ENCODE measurements at places on chromosomes 11 and 22.

DNA sequence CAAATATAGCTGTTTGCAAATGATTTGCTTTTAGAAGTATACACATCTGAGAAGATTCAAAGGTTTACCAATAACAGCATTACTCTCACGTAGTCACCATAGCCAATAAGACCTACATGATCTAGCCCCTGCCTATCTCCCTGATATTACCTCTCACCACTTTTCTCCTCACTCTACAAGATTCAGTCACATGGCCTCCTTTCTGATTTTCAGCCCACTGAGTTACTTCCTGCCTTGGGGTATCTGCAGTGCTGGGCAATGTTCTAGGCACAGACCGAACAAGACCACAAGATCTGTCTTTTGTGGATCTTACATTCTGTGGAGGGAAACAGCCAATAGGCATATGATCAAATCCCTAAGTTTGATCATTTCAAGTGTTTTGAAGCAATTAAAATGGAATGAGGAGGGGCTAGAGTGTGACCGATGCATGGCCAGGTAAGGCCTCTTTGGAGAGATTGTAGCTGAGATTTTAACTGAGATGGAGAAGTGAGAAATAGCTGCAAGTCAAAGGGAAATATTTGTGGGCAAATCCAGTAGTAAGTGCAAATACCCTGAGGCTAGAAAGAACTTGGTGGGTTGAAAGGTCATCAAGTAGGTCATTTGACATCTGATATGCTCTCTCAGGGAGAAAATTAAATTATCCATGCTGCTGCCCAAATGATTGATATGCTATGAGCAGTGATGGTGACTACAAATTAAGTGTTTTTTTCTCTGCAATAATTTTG is 43.1 kb downstream of the ARL14EP start:
- no peak for DNase-seq

DNA sequence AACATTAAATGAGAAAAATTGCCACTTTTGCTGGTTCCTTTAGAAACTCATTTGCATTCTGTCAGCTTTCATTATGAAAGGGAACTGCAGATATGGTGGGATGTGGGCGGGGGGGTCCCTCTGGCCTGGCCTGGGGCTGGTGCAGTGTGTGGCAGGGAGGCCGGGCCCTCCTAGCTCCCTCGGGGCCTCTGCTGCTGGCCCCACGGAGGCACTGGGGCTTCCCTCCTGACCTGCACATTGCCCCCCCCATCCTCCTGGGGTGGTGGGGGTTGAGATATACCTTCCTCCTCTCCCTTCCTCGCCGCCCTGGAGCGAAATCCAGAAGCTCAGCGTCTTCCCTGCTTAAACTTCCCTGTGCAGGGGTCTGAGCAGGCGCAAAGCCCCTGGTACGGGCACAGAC is 1005.9 kb downstream of the BRD1 start:
- no peak for DNase-seq

DNA sequence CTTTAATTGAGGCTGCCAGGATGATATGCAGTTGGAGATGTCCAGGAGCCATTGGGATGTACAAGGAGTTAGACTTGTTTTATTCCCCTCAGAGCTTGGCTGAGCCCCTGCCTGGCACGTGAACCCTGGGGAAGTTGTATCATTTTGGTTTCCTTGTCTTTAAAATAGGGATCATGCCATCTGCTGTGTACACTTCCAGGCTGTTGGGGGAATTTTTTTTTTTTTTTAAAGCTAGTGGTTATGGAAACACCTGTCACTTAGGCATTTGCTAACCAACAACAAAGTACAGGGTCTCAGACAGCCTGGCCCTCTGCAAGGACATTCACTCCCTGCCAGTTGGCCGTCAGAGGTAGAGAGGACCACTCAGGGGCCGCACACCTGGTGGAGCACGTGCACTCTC is 8.5 kb upstream of the RAB1B start:
- no peak for DNase-seq

GRCh38 chr11:112247201-112247600 is 13.5 kb downstream of the PLET1 start:
- DNase-seq, result no peak

DNA sequence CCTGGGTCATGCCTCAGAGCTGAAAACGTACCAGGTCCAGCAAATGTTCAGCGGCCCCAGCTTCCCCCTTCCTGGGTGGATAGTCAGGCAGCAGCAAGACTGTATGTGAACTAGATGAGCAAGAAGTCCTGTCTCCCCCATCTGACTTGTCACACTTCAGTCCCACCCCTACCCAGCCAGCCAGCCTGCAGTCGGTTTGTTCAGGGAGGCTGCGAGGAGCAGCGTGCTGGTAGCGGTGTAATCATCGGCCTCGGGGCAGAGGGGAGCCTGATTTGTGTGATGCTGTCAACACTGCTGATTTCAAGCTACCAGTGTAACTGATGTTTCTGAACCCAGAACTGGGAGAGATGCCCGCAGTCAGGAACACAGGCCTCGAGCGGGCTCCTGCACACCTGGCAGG is 9.6 kb downstream of the TMEM258 start:
- DNase-seq, result no peak

GRCh38 chr22:39524753-39525657 is 4.6 kb downstream of the ATF4 start:
- no peak for DNase-seq

GRCh38 chr22:43561415-43562178 is 149.8 kb downstream of the MPPED1 start:
- DNase-seq, result no peak

- DNase-seq, result no peak
These were observed 1.7 kb downstream of the TSPAN18 start for GRCh38 chr11:44728491-44728910.

- no peak for DNase-seq
These were observed 2.2 kb downstream of the B3GNT6 start for GRCh38 chr11:77036398-77036797.

DNA sequence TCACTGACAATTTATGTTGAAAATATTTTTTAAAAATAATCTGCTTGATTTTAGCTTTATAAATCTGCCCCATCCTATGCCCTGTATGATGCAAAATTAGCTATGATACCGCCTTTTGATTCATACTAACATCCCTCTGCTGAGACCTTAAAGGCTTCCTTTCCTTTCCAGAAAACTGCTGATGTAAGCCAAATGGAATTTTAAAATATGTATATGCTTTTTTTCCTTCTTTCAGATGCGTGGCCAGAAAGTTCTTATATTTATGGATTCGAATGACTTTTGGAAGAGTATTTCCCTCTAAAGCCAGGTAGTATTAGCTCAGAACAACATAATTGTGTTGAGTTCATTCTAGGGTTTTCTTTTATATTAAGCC is 34.5 kb downstream of the SFI1 start:
- no peak for DNase-seq

DNA sequence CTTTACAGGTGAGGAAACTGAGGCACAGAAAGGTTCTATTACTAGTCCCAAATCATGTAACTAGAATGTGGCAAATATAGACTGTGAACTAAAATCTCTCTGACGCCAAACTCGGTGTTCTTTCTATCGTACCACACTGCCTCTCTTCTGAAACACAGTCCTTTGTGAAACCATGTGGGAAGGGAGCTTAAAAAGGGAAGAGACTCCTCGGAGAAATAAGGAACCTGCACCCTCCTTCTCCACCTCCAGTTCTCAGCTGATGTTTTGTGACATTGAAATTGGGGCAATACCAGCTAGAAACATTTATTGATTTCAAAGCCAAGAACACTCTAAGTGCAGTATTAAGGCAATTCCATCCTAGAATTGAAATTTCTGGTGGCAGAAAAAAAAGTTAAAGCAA is 76.4 kb upstream of the DRD2 start:
- no peak for DNase-seq

GRCh38 chr11:130945896-130946295 is 29.6 kb upstream of the SNX19 start:
- peak; percentile 52 for DNase-seq

- DNase-seq, result no peak
These were observed 4.2 kb downstream of the THY1 start for GRCh38 chr11:119418759-119419158.

DNA sequence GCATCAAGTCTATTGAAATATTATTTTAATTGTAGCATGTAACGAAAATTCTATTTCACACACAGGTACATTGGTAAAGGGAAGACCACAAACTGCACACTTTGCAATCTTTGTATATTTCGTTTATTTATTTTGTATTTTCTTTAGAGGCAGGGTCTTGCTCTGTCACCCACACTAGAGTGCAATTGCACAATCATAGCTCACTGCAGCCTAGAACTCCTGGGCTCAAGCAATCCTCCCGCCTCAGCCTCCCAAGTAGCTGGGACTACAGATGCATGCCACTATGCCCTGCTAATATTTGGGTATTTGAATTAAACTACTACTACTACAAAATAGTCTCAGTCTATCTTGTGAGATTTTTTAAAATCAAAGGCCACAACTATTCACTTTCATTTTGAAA is 42.7 kb downstream of the GAB2 start:
- no peak for DNase-seq

GRCh38 chr11:12674936-12675696 is 895 bp downstream of the TEAD1 start:
- DNase-seq, result no peak

- DNase-seq, result no peak
These were observed 36.9 kb downstream of the GALNT18 start for GRCh38 chr11:11584937-11585336.
